ENCODE measurements at places on chromosomes 4 and X. TPM values are rescaled to one million over a fixed set of nuclear protein-coding genes. Genes with fewer than 3 reads are reported as not detected.

CPLX1 gene
- not detected for total RNA-seq

ADH6 gene
- total RNA-seq, result 0.36 TPM

ZRSR2 gene
- 5.6 TPM for total RNA-seq

TLR10 gene
- total RNA-seq, result 0.12 TPM

GCNA gene
- total RNA-seq, result 2.8 TPM

ZNF330 gene
- 48.5 TPM for total RNA-seq

SCML2 gene
- total RNA-seq, result 1.9 TPM

ABLIM2 gene
- 10.1 TPM for total RNA-seq

C1GALT1C1 gene
- total RNA-seq, result 31.8 TPM

UGT8 gene
- 0.19 TPM for total RNA-seq

Data from omental fat pad (tissue), 4 donors.